Ascending aorta (tissue), 2 donors: ENCODE measurements at places on chromosomes 11 and 22. TPM values are rescaled to one million over a fixed set of nuclear protein-coding genes. Genes with fewer than 3 reads are reported as not detected.

MYO18B gene
- 12.0 TPM for total RNA-seq

GUCY1A2 gene
- 5.6 TPM for total RNA-seq

FGF3 gene
- total RNA-seq, result not detected

CCDC73 gene
- total RNA-seq, result not detected

C22orf15 gene
- total RNA-seq, result not detected

SPA17 gene
- total RNA-seq, result not detected

ANO9 gene
- 4.0 TPM for total RNA-seq

CCDC89 gene
- 16.6 TPM for total RNA-seq

GRCh38 chr11:118046051-118046963, 30.6 kb upstream of the TMPRSS4 start:
- no peaks in the 10 kb centered on the region for H3K36me3 ChIP-seq
- H3K27me3 ChIP-seq, result no peaks in the 10 kb centered on the region
- no peak overlapping the region for H3K4me3 ChIP-seq
- H3K4me1 ChIP-seq, result no peaks in the 10 kb centered on the region
- no peak overlapping the region for H3K27ac ChIP-seq
- no peak for DNase-seq

DNA sequence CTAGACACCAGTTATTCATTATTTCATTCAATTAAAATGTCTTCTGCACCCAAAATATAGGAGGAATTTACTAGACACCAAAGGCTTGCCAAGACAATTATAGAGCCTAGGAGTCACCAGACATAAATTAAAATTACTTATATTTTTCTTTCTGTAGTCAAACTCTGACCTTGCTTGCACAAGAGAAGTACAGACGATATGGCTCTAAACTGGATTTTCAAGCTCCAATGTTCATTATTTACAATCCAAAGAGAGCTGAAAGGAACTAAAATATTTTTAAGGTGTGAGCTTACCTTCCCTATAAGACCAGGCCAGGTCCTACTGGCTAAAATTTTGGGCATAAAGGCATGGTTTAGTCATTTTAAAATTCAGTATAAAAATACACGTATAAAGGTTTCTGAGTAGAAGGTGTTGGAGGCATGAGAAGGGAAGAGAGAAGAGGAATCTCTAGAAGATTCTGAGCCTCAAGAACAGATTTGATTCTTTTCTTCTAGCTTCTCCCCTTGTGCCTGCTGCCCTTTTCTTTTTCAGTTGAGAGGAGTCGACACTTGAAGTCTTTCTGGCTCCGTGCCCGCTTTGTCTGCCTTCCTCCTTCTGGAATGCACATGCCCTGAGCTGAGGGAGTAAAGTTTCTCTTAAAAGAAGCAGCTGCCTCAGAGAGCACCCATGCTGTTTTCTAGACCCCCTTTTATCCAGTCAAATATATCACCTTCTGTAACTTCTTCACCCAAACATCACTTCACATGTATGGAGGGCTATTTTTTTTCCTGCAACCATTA, 13.5 kb downstream of the C11orf97 start:
- no peak overlapping the region for H3K27ac ChIP-seq
- H3K4me1 ChIP-seq, result no peaks in the 10 kb centered on the region
- no peak for DNase-seq

GRCh38 chr11:46397526-46397925, 6.0 kb upstream of the CHRM4 start:
- H3K27ac ChIP-seq, result no peak overlapping the region
- no peak for DNase-seq
- no peak overlapping the region for H3K4me3 ChIP-seq
- no peaks in the 10 kb centered on the region for H3K27me3 ChIP-seq
- peaks cover 17% of the 10 kb centered on the region for H3K36me3 ChIP-seq
- peaks cover 3% of the 10 kb centered on the region for H3K4me1 ChIP-seq

DNA sequence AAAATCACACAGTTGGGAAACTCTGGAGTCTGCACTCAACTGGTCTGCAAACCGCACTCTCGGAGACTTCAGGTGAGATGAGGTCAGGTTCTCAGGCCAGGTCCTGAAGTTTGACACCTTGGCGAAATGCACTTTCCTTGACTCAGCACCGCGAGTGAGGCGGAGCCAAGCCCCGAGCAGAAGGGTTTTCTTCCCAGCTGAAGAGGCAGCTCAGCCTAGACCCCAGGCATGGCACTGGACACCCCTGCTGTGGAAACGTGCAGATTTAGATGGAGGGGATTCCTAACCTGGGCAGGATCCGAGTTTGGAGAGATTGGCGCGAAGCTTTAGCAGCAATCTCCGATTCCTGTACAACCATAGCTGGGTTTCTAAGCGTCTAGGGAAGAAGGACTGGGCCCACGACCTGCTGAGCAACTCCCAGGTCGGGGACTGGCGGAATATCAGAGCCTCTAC, 835 bp upstream of the MYOD1 start:
- H3K4me1 ChIP-seq, result no peaks in the 10 kb centered on the region
- no peak overlapping the region for H3K4me3 ChIP-seq
- H3K27ac ChIP-seq, result no peak overlapping the region

DNA sequence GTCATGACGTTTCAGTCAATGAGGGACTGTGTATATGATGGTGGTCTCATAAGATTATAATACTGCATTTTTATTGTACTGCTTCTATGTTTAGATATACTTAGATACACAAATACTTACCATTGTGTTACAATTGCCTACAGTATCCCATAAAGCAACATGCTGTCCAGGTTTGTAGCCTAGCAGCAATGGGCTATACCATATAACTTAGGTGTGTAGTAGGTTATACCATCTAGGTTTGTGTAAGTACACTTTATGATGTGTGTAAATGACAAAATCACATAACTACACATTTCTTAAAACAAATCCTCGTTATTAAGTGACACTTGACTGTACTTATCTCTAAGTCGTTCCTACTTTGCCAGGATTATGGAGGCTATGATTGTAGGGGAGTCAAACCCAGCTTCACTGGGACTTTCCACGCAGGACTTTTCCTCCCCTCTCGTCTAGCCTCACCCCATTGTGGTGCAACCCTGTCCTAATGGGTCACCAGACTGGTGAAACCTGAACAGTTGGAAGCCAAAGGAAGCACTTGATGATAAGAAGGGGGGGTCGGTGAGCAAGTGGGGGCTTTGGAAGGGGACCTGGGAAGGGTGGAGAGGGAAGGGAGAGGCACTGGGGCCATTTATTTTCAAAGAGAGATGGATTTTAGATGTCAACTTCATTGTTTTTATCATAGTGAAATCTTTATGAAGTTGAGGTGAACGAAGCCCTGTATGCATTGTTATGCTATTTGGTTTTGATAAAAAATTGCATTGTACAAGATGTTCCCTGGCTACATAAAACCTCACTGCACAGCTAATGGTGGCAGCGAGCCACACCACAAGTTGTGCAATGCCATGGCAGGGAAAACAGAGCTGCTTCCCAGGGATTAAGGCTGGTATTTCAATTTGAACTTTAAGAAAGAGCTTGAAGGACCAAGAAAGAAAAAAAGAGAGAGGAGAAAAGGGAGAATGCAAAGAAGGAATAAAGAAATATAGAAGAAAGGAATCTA, 129.1 kb downstream of the EHF start:
- no peaks in the 10 kb centered on the region for H3K4me1 ChIP-seq
- no peak overlapping the region for H3K4me3 ChIP-seq
- no peaks in the 10 kb centered on the region for H3K36me3 ChIP-seq
- no peaks in the 10 kb centered on the region for H3K27me3 ChIP-seq
- H3K27ac ChIP-seq, result no peak overlapping the region
- DNase-seq, result peak; percentile 14

- no peaks in the 10 kb centered on the region for H3K27me3 ChIP-seq
- no peaks in the 10 kb centered on the region for H3K4me1 ChIP-seq
- no peak overlapping the region for H3K4me3 ChIP-seq
- peak; percentile 71 for DNase-seq
- no peaks in the 10 kb centered on the region for H3K36me3 ChIP-seq
- H3K27ac ChIP-seq, result peak overlapping the region; percentile 53
Measured at GRCh38 chr11:75174781-75175370, 24.0 kb downstream of the SLCO2B1 start.

DNA sequence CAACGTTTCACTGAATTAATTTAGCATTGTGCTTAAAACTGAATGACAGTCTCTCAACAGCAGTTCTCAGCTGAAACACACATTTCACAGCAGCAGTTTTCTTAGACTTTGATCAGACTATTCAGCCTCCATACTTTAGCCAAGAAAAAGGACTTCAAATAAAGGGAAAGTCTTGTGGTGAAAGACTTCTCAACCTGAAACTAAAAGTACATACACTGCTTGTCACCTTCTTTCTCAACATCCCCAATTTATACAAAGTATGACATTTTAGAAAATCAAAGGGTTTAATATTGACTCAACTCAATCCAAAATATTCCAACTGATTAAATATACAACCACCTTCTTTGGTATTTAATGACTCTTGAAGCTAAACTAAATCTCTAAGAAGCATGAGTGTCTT, 419.0 kb downstream of the LRRC4C start:
- no peak for DNase-seq
- H3K4me3 ChIP-seq, result no peak overlapping the region
- H3K27me3 ChIP-seq, result no peaks in the 10 kb centered on the region
- H3K36me3 ChIP-seq, result no peaks in the 10 kb centered on the region

- H3K36me3 ChIP-seq, result no peaks in the 10 kb centered on the region
- H3K4me3 ChIP-seq, result no peak overlapping the region
- H3K27me3 ChIP-seq, result no peaks in the 10 kb centered on the region
- H3K4me1 ChIP-seq, result no peaks in the 10 kb centered on the region
Measured at GRCh38 chr11:119852741-119853140, 123.7 kb upstream of the NECTIN1 start.

DNA sequence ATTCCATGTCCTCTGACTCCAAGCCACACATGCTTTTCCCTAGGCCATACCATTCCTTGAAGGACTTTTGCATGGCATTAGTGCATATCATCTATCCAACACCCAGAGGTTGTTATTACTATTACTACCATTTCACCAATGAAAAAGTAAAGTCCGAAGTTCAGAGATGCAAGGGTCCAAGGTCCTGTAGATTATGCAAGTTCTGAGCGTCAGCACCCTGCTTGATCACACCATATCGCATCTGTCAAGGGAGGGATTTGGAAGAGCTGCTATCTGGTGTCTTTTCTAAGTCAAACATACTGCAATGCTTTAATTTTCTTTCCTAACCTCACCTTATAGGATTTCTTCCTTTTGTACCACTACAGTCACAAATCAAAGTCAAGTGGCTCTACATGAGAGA, 214.7 kb upstream of the CADM1 start:
- no peak overlapping the region for H3K27ac ChIP-seq
- no peaks in the 10 kb centered on the region for H3K27me3 ChIP-seq
- H3K36me3 ChIP-seq, result no peaks in the 10 kb centered on the region
- DNase-seq, result no peak
- H3K4me1 ChIP-seq, result no peaks in the 10 kb centered on the region

DNA sequence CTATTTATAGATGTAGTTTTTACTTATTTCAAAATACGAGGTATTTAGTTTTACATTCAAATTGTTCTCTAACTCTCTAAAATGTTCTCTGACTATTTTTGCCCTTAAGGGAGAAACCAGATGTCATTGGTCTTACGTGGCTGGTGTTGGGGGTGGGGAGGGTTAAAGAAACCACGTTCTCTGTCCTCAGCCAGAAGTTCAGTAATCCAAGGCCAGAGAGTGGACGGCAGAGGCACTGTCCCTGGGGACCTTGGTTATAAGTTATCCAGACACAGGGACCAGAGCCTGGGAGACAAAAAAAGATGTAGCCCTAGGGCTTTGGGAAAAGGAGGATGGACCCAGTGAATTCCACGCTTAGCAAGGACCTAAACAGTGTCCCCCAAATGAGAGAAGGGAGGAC, 706 bp upstream of the OR51E1 start:
- no peak overlapping the region for H3K27ac ChIP-seq
- no peaks in the 10 kb centered on the region for H3K36me3 ChIP-seq
- no peaks in the 10 kb centered on the region for H3K27me3 ChIP-seq
- no peak overlapping the region for H3K4me3 ChIP-seq
- DNase-seq, result no peak
